ENCODE measurements at places on chromosomes 2 and 18.

DNA sequence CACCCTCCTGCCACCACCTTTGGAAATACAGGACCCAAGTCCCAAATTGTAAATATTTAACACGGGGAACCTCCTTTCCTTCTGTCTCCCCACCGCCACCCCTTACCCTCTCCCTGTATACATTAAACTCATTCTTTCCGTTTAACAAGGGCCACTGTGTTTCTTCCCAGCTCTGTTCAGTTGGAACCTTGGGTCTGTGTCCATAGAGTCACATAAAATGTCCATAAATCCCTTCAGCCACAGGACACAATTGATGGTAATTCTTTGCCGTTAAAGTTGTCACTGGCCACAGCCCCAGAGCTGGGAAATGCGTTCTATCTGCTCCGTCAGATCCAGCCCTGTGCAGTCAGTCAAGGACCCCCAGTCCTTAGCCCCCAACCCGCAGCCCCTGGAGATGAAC, 49.9 kb upstream of the FZD7 start:
- no peak for DNase-seq

DNA sequence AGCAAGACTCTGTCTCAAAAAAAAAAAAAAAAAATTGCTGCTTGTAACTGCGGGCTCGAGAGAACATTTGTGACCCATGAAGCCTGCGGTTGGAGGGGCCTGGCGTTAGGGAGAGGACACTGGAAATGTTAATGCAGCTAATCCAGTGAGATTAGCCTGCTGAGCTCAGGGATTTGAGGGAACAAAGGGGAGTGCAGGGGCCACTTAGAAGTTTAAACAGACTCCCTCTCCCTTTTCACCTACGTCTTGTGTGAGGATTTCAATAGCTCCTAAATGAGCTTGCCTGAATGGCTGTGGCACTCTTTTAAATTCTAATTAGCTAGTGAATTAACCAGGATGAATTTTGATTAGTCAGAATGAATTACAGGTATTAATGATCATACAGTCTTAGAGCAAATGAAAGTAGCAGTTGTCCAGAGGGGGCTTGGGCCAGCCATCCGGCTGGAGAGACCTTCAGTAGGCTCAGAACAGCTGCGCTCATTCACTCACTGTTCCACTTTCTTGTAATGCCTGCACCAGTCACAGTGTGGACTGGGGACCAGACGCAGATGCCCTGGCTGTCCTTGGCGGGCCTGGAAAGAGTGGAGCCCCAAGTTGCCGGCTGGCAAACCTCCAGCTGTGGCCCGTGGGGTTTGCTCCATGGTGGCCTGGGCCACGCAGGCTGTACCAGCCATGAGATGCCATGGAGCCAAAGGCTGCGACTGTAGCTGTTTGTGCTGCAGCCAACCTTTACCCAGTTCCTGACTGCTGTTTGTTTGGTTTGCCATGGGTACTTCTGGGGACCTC, 20.8 kb downstream of the LDLRAD4 start:
- no peak for DNase-seq

GRCh38 chr2:240507778-240508251, 50.0 kb downstream of the ANKMY1 start:
- DNase-seq: peak; percentile 7

DNA sequence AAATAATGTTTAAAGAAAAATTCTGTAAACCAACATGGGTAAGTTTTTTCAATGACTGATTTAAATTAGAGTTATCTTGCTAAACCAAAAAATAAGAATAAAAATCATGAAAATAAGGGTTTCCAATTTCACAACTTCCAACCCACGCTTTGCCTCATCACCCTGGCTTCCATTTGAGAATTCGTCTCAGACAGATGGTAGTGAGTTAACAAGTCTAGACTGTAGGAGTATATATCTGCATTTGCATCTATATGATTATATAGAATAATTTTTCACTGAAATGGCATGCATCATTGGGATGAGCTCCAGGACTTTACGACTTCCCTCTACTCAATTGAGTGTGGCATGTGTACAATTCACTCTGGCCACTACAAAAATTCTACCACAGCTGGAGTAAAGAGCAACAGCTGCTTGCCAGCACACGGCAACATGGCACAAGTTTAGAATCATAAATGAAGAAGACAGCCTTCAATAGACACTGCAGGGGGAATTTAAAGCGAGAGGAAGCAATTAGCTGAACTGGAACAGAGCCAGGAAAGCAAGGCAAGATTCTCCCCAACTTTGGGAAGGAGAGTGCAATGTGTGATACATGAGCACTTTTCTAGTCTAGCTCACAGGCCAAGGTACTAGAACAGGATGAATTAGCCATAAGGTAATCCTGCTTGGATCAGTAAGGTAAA, 1673.5 kb upstream of the CELF4 start:
- DNase-seq: no peak

Data from activated T-cell treated with anti-CD3 and anti-CD28 coated beads, Interleukin-2, amount 50 U/mL, for 48 hours (primary cell).